Skin of body (tissue), 3 donors: ENCODE measurements at places on chromosomes 3 and 15. TPM values are rescaled to one million over a fixed set of nuclear protein-coding genes. Genes with fewer than 3 reads are reported as not detected.
A peak's percentile ranks its signal among the peaks of the same experiment; 100 is the strongest.

GRCh38 chr3:71582036-71582611, 1.4 kb downstream of the FOXP1 start:
- peak; percentile 27 for DNase-seq

- no peak for DNase-seq
Observed at GRCh38 chr15:100688549-100689120, 86.2 kb downstream of the ASB7 start.

- DNase-seq, result no peak
Observed at GRCh38 chr3:52456800-52457183, 1.4 kb downstream of the NISCH start.

- DNase-seq, result no peak
Observed at GRCh38 chr3:197031315-197032285, 2.0 kb upstream of the MELTF start.

DNA sequence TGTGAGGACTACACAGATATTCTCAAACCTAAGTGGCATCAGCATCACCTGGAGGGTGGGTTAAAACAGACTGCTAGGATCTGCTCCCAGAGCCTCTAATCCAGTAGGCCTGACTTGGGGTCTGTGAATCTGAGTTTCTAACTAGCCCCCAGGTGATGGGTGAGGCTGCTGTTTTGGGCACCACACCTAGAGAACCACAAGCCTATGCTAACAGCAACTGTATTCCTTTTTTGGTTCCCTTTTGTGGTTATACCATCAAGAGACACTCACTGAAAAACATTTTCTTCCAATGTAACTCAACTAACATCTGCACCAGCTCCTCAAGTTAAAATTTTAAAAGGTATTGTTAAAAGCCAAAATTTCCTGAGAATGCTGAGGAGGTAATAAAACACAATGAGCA, 16.0 kb downstream of the WDR82 start:
- no peak for DNase-seq

GRCh38 chr3:13932578-13933295, 52.9 kb upstream of the WNT7A start:
- DNase-seq, result no peak

DNA sequence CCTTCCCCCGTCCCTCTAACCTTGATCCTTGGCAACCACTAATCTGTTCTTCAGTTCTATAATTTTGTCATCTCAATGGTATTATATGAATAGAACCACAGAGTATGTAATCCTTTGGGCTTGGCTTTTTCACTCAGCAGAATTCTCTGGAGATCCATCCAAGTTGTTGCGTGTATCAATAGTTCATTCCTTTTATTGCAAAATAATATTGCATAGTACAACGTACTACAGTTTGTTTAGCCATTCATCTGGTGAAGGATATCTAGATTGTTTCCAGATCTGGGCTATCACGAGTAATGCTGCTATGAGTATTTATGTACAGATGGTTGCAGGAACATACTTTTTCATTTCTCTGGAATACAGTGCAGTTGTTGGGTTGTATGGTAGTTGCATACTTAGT, 76.2 kb downstream of the PLXNA1 start:
- peak; percentile 75 for DNase-seq

Gene IQCH
- total RNA-seq, result 0.89 TPM

Gene POLQ
- total RNA-seq, result 3.7 TPM

GRCh38 chr15:28888302-28888894, 2.6 kb downstream of the APBA2 start:
- DNase-seq, result no peak

GRCh38 chr15:39255760-39256159, 325.1 kb upstream of the THBS1 start:
- no peak for DNase-seq

- DNase-seq, result no peak
Observed at GRCh38 chr15:29612096-29612495, 210.2 kb downstream of the TJP1 start.

- no peak for DNase-seq
Observed at GRCh38 chr3:197883541-197883940, 66.4 kb upstream of the RPL35A start.

DNA sequence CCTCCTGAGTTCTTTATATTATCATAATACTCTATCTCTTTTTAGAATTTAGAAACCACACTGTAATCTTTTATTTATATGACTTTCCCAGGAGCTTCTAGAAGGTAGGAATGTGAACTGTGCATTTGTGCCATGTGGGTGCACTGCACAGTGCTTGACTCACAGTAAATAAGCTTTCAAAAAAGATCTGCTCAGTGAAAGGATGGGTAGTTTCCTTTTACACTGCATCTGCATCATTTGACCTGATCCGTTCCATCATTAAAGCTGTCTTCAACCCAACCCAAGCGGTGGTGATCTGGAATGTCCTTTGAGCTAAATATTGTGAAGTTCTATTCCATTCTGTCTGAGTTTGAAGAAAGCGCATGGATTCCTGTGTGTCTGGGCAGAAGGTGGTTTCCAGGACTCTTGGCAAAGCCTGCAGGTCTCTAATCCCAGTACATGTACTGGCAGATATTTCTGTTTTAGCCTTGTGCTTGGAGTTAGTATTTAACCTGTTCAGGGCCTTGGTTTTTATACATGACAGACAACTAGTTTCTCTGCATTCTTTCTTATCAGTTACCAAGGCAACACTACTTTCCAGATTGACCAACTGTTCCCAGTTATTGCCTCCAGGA, 96.7 kb downstream of the DHX30 start:
- DNase-seq, result no peak

Gene SIDT1
- 4.4 TPM for total RNA-seq

Gene SCN11A
- 1.9 TPM for total RNA-seq

Gene TMEM202
- total RNA-seq, result not detected

GRCh38 chr3:126293370-126294082, 63.7 kb downstream of the KLF15 start:
- DNase-seq, result no peak

Gene DUOXA2
- total RNA-seq, result not detected

- no peak for DNase-seq
Observed at GRCh38 chr3:155448531-155448930, 155.0 kb upstream of the STRIT1 start.

- DNase-seq, result no peak
Observed at GRCh38 chr15:81780966-81781365, 264.9 kb downstream of the MEX3B start.

Gene DGKG
- total RNA-seq, result 2.9 TPM

GRCh38 chr3:169842960-169843359, 26.8 kb downstream of the LRRC31 start:
- no peak for DNase-seq

Gene CD200R1
- total RNA-seq, result 6.3 TPM

DNA sequence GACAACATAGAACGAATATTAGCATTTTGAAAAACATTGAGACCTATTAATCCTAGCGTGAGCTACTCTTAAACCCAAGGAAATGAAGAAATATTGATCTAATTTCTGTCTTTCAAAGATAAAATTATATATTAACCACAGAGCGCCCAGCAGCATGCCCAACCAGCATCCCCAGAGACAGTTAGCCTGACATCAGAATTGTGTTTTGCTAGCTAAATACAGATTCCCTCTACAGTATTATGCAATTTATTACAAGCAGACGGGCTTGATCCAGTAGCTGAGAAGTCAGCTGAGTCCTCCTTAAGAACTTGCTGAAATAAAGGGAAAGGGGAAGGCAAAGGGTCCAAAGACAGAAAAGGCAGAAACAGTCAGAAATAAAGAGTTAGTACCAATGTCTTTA, 7.2 kb upstream of the TUSC7 start:
- DNase-seq, result no peak

Gene LRTM1
- total RNA-seq, result 7.4 TPM

- DNase-seq, result no peak
Observed at GRCh38 chr15:64717735-64718495, 57.5 kb downstream of the RBPMS2 start.

DNA sequence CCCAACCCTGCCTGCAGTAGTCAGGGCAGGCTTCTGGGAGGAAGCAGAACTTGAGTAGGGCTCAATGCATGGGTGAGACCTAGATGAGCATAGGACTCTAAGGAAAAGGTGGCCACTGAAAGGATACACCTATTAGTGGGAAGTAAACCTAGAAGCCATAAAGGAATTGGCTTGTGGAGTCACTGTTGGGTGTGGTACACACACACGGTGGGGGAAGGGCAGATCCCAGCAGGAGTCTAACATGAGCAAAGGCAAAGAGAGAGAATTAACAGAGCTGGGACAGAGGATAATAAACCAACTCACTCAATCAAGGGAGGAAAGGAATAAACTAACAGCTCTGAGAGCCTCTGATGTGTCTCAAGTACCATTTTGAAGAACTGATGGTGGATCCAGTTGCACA, 23.1 kb downstream of the DAPK2 start:
- DNase-seq, result no peak

Gene SH2D7
- not detected for total RNA-seq

DNA sequence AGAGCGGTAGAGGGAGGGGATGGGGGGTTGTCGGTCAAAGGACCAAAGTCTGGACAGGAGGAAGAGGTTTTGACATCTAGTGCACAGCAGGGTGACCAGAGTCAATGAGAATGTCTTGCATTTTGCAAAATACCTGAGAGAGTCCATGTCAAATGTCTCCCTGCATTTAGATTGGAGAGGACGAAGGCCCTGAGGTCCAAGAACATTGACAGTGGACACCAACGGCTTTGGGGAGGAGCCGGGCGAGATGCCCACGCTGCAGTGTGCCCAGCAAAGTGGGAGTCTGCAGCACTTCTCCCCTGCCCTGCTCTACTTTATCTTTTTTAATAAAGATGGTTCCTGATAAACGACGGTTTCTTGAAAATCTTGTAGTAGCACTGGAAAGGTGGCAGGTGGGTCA, 67.4 kb upstream of the TAMM41 start:
- DNase-seq, result no peak

- DNase-seq, result no peak
Observed at GRCh38 chr3:80994085-80994665, 767.3 kb downstream of the GBE1 start.

DNA sequence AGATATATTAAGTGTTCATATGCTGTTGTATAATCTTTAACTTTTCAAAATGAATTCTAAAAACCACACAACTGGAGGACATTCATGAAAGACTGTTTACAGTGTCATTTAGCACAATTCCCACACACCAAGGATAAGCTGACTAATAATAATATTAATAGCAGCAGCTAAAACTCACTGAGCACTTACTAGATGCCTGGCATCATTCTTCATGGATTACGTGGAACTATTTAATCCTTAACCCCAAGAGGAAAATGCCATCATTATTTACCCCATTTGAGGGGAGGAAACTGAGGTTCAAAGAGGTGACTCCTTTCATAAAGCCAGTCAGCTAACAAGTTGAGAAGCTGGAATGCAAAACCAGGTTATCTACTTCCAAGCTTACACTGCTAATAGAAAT, 77.0 kb downstream of the TMEM108 start:
- no peak for DNase-seq

Gene LRRC3B
- total RNA-seq, result 0.69 TPM

Gene SERPINI2
- total RNA-seq, result not detected

- no peak for DNase-seq
Observed at GRCh38 chr3:11228041-11228440, 44.2 kb upstream of the ATG7 start.

- DNase-seq, result no peak
Observed at GRCh38 chr3:128188956-128189355, 35.7 kb downstream of the EEFSEC start.

DNA sequence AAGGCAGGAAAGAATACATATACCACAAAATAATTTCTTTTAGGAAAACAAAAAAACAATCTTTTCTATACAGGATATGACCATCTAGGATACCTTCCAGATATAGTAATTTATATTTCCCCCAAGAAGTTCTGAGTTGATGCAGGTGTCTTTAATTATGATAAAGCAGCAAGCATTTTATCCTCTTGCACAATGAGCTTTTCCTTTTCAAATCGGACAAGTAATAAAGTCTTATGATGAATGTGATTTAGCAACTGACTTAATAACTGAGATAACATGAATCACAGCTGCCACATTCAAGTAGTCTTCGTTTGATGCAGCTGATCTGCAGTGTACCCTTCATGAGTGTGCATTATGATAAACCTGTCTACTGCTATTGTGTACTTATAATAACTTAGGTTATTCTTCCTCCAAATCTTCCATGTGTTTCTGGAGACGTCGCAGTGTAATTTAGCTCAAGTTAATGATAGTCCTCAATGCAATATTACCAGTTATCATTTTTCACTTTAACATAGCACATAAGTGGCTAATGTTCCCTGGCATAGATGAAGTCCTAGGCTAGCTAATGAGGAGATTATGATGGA, 260.3 kb upstream of the MRPL3 start:
- DNase-seq, result no peak

GRCh38 chr3:37904601-37905000, 42.9 kb downstream of the CTDSPL start:
- no peak for DNase-seq

DNA sequence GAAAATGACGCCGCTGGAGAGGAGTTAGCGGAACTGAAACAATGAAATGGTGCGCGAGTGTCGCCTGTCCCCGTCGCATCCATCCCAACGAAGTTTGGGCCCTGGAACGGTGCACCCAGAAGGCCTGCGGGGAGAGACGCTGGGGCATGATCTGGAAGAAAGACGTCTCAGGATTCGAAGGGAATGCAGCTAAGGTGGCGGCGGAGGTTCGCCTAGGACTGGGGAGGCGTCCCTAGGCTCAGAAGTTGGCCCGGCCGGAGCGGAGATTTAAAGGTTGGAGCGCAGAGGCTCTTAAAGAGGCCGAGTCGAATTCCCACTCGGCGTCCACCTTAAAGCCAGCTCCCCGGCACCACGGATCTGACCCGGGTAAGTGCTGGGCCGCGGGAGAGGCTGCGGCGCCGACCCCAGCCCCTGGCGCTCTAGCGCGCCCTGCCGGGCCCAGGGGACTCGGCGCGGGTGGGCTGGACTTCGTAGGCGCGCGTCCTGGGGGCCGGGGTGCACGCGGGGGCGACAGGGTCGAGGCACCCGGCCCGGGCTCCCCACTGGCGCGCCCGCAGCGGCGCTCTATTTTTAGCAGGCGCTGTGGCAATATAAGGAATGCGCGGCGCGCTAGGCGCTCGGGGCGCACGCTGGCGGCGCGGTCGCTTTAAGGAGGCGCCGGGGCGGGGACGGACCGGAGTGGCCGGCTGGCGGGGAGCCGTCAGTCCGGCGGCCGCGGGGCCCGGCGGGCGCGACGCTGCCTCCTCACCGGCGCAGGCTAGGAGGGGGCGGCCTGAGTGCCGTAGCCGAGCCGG, at the start of gene MRAS:
Gene MRAS (plus strand): TSS at position 620 of the 794 bp plus-strand sequence. CDS start 24,305 bp downstream, outside the sequence.
- no peak for DNase-seq

DNA sequence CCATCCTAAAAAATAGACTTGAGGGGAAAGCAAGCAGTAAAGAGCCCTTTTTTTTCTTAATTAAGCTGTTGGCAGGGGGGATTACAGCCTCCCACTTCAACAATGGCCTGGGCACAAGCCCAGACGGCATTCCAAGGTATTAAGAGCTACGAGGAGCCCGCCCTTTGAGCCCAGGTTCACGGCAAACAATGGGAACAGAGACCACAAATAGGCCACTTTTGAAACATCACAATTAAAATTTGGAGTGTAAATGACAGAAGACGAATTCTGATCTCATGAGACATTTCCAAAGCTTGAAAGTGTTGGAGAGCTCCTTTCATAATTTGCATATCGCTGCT, 8.9 kb downstream of the CHSY1 start:
- no peak for DNase-seq

- DNase-seq, result no peak
Observed at GRCh38 chr15:99250001-99250400, 620 bp upstream of the TTC23 start.

GRCh38 chr3:121399820-121400219, 146.0 kb downstream of the POLQ start:
- DNase-seq, result no peak
